ENCODE measurements at places on chromosomes 1 and 21.

DNA sequence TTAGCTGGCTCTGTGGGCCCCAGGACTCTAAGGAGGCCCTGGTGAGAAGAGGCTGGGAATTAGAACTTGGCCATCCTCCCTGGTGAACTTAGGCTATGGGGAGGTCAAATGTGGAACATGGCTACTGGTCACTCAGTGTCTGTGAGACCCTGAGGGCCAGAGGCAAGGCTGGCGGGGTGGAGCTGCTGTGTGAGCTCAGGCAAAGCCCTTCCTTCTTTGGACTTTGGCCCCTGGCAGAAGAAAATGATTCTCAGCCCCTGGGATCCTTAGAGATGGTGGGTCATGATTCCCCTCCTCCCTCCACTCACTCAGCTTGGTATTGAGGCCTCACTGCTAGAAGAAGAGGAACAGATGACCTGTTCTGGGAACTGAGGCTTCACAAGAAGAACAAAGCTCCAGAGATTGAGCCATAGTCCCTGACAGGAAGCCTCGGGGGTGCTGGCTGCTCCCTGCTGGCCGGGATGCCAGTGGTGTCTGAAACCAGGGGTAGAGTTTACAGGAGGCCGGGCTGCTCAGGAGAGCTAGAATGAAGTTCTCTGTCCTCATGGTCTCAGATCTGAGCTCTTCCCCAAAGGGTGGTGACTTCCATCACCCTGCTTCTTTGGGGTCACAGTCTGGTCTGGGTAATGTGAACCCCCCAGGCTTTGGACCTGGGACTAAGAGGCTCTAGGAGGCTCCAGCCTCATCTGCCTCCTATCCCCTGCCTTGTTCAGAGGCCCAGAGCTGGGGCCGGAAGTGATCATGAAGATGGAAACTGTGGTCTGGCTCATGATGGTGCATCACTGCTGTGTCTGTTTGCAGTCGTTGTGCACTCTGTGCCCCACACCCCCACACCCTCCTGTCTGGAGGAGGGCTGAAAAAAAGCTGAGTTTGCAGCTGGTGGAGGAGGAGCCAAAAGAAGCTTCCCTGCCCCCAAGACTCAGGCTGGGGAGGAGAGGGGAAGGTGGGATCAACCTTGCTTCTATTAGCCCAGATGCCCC, 905 bp downstream of the BTBD19 start:
- peak; percentile 85 for DNase-seq

- peak; percentile 88 for DNase-seq
Observed at GRCh38 chr1:35499652-35500176, 57.5 kb downstream of the KIAA0319L start.

- DNase-seq = no peak
Observed at GRCh38 chr1:156767879-156768604, 707 bp downstream of the PRCC start.

GRCh38 chr1:182622901-182623528, 18.8 kb upstream of the RGS16 start:
- no peak for DNase-seq

DNA sequence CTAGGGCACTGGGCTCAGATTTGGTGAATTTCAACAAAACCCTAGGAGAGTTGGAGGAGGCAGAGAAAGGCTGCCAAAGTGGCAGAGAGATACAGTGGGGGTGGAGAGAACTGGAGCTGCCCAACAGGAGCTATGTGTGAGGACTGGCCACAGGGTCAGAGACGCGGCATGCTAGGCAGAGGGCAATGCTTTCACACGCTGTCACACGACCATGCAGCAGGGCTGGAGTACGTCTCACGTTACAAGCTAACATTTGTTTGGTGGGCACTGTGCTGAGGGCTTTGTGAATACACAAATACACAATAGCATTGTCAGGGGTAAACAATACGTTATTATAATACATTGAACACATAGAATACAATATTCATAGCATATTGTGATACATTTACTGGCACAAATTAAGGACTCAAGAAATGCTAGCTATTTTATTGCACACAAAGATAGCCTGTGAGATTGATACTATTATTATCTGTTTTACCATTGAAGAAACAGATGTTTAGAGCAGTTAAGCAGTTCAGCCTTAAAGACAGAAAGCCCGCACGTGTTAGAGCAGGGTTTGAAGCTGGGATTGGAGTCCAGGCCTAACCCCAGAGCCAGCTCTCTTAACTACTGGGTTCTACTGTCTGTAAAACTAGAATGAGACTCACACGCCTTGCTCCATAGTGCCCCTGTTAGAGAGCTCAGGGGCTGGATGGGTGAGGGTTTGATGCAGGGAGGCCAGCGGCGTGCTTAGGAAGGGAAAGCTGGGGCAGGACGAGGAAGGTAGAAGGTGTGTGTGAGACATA, 4.5 kb downstream of the RAB7B start:
- no peak for DNase-seq

- DNase-seq = no peak
Observed at GRCh38 chr1:164592634-164593033, 33.6 kb downstream of the PBX1 start.

- DNase-seq = no peak
Observed at GRCh38 chr1:238345837-238346236, 455.1 kb upstream of the ZP4 start.

DNA sequence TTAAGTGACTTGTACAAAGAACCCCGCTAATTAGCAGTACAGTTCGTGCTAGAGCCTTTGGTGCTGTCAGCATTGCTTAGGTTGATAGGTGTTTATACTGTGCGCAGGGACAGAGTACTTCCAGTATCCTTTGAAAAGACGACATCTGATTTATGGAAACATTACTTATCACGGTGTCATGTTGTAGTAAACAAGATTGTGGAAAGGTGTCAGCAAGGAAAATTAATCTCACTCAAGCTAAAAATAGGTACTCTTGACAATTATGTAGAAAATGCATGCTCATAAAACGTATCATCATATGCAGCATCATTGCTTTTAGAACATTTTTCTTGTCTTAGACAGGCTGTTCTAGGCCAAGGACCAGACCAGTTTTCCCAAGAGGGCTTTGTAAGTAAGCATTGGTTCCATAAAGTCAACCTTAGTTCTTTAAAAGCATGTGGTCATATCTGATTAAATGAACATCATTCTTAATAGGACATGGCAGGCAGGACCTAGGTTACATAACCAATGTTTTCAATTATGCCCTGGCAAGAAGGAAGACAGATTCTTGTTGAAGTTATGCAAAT, 33.0 kb downstream of the SH3BGR start:
- no peak for DNase-seq

- no peak for DNase-seq
Observed at GRCh38 chr1:118322331-118322730, 137.3 kb upstream of the SPAG17 start.

- DNase-seq = no peak
Observed at GRCh38 chr1:27406362-27406680, 13.9 kb downstream of the GPR3 start.

DNA sequence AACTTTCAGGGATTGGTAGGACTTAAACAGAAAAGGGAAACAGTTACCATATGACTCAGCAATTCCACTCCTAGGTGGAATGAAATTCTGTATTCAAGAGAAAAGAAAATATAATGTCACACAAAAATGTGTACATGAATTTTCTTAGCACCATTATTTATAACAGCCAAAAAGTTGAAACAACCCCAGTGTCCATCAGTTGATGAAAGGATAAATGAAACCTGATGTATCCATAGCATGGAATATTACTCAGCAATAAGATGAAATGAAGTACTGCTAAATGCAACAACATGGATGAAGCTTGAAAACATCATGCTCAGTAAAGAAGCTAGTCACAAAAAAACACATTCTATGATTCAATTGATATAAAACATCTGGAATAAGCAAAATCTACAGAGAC, 15.5 kb downstream of the EEIG2 start:
- DNase-seq = no peak

- no peak for DNase-seq
Observed at GRCh38 chr1:243799908-243800307, 50.1 kb downstream of the AKT3 start.
